Myocyte (in vitro differentiated cells): ENCODE measurements at places on chromosomes 5 and 9.
A peak's percentile ranks its signal among the peaks of the same experiment; 100 is the strongest.

- peak; percentile 13 for DNase-seq
Measured at GRCh38 chr5:173090639-173091038, 34.5 kb downstream of the CREBRF start.

- no peak for DNase-seq
Measured at GRCh38 chr5:74051076-74051475, 425.1 kb downstream of the ARHGEF28 start.

DNA sequence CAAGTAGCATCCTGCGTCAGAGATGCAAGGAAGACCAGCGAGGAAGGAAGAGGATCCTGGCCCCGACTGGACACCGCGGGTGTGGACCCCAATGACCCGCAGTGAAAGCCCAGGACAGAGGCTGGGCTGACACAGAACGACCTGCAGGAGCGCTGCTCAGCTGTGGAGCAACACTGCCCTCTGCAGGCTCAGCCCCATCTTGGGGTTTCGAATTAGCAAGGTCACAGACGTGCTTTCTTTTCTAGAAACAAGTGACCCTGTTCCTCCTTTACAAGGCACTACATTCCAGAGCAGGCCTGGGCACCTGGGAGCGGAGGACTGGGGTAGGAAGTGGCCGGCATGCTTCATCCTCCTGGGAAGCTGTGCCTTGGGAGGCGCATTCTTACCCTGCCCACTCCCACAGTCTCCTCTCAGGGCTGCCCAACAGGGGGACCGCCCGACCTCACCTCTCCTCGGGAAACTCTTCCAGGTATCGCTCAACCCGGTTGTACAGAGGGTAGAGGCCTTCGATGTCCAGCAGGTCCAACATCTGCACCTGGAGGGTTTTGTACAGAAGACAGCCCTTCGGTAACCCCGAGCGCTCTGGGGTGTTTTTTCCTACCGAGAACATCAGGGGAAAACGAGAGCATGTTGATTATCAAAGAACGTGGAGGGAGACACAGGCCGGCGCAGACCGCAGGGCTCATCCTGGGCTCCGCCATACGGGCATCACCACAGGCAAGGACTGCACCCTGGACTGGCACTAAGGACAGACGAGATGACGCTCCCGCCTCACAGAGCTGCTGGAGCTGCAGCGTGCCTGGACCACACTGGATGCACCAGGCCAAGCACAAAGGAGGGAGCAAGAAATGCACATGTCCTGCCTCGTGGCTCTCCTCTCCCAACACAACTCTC is 35.0 kb downstream of the IPPK start:
- DNase-seq = peak; percentile 71

DNA sequence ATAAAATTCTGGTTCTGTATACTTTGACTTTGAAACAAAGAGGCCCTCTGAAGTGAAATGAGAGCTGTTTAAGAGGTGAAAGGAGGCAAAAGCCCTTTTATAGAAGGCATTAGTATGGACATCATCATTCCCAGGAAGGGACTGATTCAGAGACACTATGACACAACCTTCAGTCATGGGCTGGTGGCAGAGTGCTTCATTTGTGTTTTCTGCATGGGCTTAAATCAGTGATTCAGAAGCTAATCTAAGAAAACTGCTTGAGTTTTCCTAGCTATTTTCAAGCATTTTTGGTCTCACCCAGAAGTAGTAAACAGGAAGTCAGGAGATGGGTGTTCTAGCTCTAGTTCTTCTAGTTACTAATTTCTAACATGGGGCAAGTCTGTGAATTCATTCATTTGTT is 288.9 kb downstream of the TRPM3 start:
- no peak for DNase-seq

DNA sequence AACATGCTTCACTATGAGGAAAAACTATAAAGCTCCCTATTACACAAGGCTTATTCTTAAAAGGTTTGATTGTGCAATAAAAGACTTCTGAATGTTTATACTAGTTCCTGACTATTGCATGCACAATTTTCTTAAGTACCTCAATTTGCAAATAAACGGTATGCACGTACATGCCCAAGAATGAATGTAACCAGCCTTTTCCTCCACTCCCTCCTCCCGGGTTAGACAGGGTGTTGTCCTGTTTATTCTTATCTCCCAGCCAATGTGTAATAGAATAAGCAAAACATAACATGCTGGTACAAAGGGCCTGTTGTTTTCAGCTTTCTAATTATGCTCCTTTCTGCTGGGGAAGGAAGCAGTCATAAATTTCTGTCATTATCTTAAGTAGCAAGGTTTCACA is 79.1 kb downstream of the AOPEP start:
- DNase-seq = peak; percentile 66

GRCh38 chr5:147519380-147519779 is 9.5 kb upstream of the DPYSL3 start:
- DNase-seq = no peak

DNA sequence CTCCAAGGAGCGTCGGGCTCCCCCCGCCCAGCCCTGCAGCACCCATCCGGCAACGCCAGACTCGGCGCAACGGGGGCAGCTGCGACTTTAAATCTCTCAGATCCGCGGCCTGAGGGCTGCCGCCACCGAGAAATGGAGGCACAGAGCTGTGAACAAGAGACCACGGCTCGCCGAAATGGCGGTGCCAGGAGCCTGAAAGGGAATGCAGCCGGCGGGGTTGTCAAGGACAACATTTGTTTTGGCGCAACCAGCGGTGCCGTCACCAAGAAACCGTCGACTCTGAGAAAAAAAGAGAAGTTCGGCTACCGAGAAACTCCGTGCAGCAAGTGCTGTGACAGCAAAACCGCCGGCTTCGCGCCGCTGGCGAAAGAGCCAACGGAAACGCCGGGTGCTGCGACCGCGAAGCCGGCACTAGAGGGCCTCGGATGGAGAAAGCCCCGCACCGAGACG is 2.1 kb upstream of the ANXA2R start:
- DNase-seq = peak; percentile 78

- DNase-seq = no peak
Measured at GRCh38 chr9:6051511-6051950, 36.1 kb upstream of the RANBP6 start.
